Fibroblast of skin of right quadriceps (primary cell): ENCODE measurements at places on chromosomes 4 and X.

DNA sequence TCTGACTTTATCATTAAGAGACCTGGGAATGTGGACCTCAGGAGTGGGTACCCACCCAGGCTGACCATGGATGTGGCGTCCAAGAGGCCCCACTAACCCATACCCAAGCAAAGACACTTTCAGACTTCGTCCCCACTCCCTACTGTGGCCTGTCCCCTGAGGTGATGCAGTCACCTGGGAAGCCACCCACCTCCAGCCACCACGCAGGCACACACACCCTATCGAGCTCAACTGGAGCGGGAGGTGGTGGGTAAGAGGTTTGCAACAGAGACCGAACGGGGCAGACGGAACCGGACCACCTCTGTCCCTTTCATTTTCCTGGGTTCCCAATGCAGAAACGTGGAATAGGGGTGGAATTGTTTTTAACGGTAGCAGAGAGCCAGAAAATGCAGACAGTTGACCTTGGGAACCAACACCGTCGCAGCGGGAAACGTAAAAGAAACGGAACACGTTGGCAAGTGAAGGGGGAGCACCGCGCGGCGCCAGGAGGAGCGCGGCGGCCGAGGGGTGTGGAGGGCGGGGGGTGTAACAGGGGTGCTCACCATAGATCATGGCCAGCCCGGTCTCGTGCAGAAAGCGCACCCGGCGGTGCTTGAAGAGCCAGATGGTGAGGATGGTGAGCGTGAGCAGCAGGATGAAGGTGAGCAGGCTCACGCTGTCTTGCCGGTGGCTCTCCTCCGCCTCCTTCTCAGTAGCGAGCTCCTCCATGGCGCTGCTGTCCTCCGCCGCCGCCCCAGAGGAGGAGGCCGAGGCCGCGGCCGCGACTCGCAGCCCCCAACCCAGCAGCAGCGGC lies 559 bp downstream of the SLC9A7 start:
- peak; percentile 5 for DNase-seq

- DNase-seq = no peak
Observed at GRCh38 chrX:2251211-2251610, 249.6 kb downstream of the DHRSX start.

DNA sequence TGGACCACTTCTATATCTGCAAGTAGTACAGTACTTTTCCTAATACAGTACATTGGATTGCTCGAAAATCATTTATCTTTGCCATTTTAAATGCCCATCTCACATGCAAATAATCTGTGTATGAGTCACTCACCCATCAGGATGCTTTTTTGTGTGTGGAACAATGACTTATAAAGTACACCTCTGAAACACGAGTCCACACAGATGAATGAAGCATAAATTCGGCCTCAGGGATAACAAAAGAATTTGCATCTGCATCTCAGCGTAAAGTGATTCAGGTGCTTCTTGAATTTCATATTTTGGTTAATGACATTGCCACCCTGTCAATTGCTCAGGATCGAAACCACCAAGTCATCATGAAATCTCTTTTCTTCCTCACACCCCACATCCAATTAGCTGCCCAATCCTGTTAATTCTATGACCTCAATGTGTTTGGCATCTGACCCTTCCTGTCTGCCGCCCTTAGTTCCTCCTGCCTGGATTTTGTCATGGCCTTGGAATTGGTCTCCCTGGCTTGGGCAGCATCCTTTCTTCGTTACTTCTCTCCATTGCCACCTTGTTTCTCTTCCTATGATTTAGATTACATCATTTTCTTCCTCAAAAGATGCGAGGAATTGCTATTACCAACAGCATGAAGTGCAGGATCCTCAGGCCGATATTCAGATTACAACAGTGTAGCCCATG lies 161.6 kb upstream of the MID1 start:
- DNase-seq = no peak

GRCh38 chrX:9110808-9111207 lies 76.9 kb upstream of the FAM9B start:
- no peak for DNase-seq

DNA sequence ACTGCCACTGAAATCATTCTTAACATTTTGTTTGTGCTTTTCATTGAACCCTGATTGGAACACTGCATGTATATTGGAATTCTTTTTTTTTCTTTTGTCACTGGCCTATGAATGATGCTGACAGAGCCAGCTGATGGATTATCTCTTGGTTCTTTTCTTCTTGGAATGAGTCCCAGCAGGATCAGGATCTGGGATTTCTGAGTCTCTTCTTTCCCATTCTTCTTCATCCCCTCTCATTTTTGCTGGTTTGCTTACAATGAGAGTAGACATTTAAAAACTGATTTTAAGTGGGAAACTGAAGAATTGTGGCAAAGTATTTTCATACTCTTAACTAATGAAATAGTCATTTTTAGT lies 9.0 kb downstream of the DCUN1D4 start:
- DNase-seq = no peak

DNA sequence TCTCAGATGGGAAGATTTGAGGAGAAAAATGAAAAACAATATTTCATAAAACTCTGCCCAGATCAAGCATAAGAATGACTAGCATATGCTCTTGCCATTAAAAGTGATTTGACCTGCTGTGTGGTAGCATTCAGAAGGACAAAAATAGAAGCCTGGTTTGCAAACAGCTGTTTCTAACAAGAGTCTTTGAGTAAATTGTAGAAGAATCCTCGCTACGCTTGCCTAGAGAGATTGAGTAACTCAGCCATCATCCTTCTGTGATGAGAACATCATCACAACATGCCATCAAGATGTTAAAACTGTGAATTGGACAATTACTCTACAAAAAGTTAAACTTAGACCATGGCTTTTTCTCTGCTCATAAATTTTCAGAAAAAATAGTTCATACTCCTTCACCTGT lies 168.9 kb upstream of the PUDP start:
- peak; percentile 77 for DNase-seq

GRCh38 chr4:184375027-184375426 lies 99.3 kb downstream of the IRF2 start:
- DNase-seq = peak; percentile 50

GRCh38 chr4:70938086-70938485 lies 35.9 kb downstream of the MOB1B start:
- no peak for DNase-seq

DNA sequence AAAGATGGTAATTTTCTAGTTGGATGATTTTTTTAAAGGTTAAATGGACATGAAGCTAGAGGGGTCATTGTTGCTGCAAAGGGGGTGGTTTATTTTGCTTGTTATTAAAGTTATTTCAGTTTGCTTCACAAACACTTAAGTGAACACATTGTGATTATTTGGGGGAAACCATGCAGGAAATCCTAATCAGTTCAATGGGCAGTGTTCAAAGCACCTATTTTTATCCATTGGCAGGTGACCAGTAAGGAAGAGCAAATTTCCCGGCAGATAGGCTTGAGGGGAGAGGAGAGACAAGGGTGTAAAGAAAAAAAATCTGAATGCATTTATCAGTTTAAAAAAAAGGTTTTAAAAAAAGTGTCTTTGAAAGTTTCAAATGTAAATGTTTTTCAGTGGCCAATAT lies 17.6 kb downstream of the GPR174 start:
- DNase-seq = no peak

DNA sequence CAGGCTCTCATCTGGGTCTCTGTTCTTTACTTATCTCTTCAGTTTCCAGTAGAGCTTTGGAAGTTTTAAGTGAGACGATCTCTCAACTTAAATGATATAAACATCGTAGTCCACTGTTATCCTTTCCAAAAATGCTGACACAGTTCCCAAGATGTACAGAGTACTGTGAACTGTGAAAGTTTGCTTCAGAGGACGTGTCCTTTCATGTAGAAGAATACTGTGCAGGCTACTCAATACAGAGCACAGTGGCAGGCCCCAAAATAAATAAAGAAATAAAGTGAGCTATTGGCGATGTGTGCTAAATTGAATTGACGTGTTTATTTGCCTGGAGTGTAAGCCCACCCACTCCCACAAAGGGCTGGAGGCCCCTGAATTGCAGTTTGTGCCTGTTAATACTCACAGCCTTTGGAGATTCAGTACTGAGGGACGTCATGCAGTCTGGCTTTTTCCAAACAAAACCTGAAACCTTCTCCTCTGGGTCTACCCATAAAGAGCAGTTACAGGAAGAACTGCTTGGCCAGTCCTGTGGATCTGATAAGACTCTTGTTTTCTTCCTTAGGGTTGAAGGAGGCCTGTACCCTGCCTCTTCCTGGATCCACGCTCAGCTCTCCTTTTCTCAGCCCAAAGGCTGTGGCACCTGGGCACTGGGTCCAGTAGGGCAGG lies 66.1 kb downstream of the SOWAHB start:
- no peak for DNase-seq

GRCh38 chr4:106315968-106316772 lies at the start of the genes AIMP1 and TBCK:
TSS of gene AIMP1 (plus strand) at chr4:106316550. CDS start at chr4:106325010, 8,460 bp downstream.
TSS of gene TBCK (minus strand) at chr4:106316209. CDS start at chr4:106308960, 7,249 bp downstream.
- DNase-seq = peak; percentile 92

GRCh38 chrX:112051576-112051975 lies 31.0 kb downstream of the TRPC5 start:
- no peak for DNase-seq

GRCh38 chrX:105565856-105566255 lies 256.5 kb upstream of the NRK start:
- no peak for DNase-seq

DNA sequence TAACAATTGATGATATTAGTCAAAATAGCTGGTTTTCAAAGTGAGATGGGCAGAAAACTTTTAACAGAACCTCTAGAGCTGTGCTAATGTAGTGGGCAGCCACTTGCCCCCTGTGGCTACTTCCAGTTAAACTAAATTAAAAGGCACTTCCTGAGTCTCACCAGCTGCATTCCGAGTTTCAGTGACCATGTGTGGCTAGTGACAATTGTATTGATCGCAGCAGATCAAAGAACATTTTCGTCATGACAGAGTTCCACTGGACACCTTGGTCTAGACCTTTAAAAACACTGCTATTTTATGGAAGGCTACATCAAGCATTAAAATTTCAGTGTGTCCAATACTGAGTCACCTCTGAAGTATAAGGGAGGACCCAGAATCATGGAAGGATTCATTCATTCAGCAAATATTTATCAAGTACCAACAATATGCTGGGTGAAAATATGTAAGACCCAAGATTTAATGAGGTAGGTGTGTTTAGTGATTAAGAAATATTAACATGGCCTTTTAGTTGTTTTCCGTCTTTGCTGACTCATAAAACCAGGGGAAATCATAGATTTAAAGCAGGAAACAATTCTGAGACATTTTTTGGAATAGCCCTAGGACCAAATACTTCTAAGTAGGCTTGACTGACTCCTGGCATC lies 5.1 kb upstream of the FAT1 start:
- DNase-seq = peak; percentile 56

DNA sequence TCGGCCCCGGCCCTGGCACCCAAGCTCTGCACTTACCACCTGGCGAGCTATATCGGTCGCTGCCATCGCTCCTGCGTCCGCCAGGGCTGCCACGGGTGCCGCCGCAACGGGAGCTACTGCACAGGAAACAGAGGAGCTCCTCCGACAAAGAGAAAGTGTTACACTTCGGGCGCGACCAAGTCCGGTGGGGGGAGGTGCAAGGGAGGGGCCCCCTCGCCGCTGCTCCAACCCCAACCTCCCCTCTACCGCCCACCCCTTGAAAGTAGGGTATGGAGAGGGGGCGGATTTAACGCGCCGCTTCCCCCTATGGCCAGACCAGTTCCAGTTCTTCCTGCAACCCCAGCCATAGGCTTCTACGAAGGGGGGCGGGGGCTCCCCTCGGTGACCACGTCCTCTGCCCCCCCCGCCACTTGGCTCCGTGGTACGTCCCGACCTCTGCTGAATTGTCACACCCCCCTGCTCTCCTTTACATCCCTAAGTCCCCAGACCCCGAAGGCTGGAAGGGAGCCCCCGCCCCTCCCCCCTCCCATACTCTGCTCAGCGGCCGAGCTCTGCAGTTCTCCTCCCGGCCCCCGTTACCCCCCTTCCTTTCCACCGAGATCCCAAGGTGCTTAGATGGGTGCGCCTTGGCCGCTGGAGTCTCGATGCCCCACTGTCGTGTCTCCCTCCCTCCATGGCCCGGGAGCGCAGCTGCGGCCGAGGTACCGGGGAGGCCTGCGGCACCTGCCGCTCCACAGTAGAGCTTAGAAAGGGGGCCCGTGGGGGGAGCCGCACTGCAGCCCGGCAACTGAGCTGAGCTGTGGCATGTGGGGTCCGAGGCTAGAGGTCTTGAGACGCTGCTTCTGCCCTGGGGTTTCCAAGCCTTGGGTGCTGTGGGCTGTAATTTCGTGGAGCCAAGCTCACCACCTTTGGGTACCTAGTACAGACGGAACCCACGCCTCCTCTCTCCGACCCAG lies at the start of gene SEPTIN6:
SEPTIN6 (minus strand) TSS at position 129 of the 956 bp plus-strand sequence; CDS start at position 66, 63 bp downstream.
- peak; percentile 84 for DNase-seq

GRCh38 chr4:156294577-156294976 lies 340.9 kb upstream of the CTSO start:
- DNase-seq = peak; percentile 92

DNA sequence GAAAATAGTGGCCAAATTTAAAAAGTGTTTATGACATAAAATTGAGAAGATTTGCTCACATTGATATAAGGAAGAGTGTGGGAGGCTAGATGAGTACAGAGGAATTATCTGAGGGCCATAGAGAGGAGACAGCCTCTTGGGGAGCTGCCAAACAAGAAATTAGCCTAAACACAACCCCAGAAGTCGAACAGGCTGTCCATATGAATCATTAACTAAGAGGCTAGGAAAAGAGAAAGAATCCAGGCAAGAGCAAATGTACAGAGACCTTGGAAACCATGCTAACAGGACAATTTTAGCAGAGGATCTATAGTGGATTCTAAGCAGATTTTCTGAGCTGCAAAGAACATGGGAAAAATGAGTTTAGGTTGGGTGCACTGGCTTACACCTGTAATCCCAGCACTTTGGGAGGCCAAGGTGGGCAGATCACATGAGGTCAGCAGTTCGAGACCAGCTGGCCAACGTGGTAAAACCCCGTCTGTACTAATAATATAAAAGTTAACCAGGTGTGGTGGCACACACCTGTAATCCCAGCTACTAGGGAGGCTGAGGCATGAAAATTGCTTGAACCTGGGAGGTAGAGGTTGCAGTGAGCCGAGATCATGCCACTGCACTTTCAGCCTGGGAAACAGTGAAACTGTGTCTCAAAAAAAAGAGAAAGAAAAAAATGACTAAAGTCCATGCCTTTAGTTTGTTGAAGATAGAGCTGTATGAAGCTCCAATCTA lies 76.1 kb downstream of the NWD2 start:
- no peak for DNase-seq

GRCh38 chr4:169009286-169010124 lies 550 bp downstream of the CBR4 start:
- DNase-seq = peak; percentile 66

- DNase-seq = peak; percentile 93
Observed at GRCh38 chr4:53055274-53055673, 193.2 kb downstream of the RASL11B start.

DNA sequence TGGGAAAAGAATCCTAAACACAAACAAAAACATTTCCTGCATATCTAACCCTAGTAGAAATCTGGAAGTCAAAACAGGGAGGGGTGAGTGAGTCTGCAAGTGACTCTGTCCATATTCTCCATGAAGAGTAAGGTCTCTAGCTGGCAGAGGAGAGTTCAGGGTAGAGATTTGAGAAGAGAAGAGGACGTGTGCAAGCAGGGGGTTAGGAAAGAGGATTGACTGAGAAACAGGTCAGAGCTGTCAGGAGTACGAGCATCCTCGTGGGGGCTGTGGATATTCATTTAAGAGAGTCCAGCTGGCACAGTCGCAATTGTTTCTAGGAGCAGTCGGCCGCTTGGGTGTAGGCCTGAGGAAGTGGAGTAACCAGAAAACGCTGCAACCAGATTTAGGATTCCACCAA lies 27.9 kb downstream of the PROM1 start:
- DNase-seq = no peak

- no peak for DNase-seq
Observed at GRCh38 chr4:4254199-4254598, 6.2 kb upstream of the TMEM128 start.

GRCh38 chr4:155587766-155588165 lies 78.9 kb upstream of the GUCY1A1 start:
- DNase-seq = no peak

GRCh38 chr4:153428941-153429475 lies 37.2 kb upstream of the TMEM131L start:
- DNase-seq = peak; percentile 33
